ENCODE measurements at places on chromosomes 3 and 15. TPM values are rescaled to one million over a fixed set of nuclear protein-coding genes. Genes with fewer than 3 reads are reported as not detected.

The EPHA6 gene
- total RNA-seq: 2.9 TPM

The PFKFB4 gene
- 14.4 TPM for total RNA-seq

The LRRK1 gene
- 12.0 TPM for total RNA-seq

The TMC3 gene
- not detected for total RNA-seq

The GPR149 gene
- not detected for total RNA-seq

The FBXW12 gene
- 1.7 TPM for total RNA-seq

The PLIN1 gene
- not detected for total RNA-seq

The NKIRAS1 gene
- total RNA-seq: 6.6 TPM

The PAQR5 gene
- 3.4 TPM for total RNA-seq

The IGSF10 gene
- 2.6 TPM for total RNA-seq

The STRIT1 gene
- not detected for total RNA-seq

The KIF23 gene
- total RNA-seq: 74.2 TPM

The SI gene
- 1.7 TPM for total RNA-seq
